Activated B cell treated with CpG ODN at 0.5 μM for 24 hours (primary cell): ENCODE measurements at places on chromosomes 4 and X. TPM values are rescaled to one million over a fixed set of nuclear protein-coding genes. Genes with fewer than 3 reads are reported as not detected.
A peak's percentile ranks its signal among the peaks of the same experiment; 100 is the strongest.

DNA sequence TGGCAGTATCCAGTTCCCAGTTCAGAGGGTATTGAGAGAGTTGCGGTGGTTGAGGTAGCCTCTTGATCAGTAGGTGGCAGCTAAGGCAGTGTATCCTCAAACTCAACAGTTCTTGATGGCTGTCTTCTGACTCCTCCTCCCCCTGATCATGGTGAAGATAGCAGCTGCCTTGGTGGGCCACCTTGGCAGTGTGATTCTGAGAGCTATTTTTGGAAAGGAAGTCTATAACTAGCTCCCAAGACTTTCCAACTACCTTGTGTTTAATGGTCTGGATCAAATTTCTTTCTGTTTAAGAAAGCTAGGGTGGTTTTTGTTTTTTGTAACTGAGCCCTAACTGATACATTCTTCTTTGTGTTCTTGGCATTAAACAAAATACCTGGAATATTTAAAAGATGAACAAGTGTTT lies 10.5 kb upstream of the TBC1D19 start:
- H3K27me3 ChIP-seq: peaks cover 5% of the 10 kb centered on the region
- H3K4me1 ChIP-seq: no peaks in the 10 kb centered on the region
- no peak overlapping the region for H3K27ac ChIP-seq
- H3K36me3 ChIP-seq: no peaks in the 10 kb centered on the region

DNA sequence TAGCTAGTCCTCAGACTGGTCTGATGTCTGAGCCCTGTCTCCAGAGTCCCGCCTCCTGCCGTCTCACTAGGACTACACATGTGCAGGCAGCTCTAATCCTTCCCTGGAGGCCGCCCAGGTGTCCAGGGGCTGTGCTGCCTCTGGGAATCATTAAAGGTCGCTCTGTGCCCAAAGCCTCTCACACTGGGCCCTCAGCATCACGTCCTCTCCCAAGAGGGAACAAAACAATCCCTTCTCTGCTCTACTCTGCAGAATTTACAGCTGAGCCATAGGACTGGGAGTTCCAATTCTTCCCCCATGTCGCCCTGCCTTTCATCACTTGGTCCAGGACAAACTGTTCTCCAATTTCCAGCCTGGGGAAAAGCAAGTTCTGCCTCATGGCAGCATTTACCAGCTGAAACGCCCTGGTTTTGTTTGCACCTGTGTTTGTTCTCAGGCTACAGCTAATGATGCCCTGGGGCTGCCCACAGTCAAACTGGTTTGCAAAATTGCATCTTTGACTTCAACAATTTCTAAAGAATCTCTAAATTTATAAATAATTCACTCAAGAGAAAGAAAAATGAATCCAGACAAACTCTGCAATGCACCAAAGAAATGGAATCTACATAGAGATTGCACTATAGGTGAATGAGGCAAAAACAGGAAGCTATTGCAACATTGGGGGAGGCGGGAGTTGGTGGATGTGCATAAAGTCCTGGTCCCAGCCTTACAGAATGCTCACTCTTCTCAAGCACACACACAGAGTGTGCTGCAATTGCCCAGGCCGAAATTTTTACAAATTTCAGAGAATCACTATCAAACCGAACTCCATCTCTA lies 7.2 kb upstream of the MRFAP1 start:
- H3K4me3 ChIP-seq: no peak overlapping the region
- no peak for DNase-seq
- no peaks in the 10 kb centered on the region for H3K27me3 ChIP-seq
- H3K36me3 ChIP-seq: no peaks in the 10 kb centered on the region
- H3K4me1 ChIP-seq: no peaks in the 10 kb centered on the region

GRCh38 chr4:88457307-88458103 lies 586 bp downstream of the HERC5 start:
- H3K4me1 ChIP-seq: peaks cover 17% of the 10 kb centered on the region
- no peak for DNase-seq
- H3K4me3 ChIP-seq: peak overlapping the region; percentile 100
- H3K27me3 ChIP-seq: no peaks in the 10 kb centered on the region

Gene BMPR1B
- not detected in 2 replicates for total RNA-seq

DNA sequence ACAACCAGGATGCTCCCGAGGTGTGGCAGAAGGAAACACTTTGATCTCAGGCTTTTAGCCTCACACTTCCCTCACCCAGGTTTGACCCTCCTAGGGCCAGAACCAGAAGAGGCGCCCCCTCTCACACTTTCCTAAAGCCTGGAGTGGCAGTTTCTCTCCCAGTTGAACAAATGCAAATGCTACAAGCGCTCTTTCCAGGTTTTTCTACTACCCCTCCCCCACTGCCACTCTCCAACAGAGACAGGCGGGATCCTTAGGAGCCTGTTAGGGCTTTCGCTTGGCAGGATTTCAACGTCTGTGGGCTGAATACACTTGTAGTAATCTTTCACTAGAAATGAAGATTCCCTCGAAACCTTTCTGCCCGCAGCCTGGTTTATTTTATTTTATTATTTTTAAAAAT lies 2.4 kb downstream of the TSC22D3 start:
- H3K27me3 ChIP-seq: no peaks in the 10 kb centered on the region
- no peak overlapping the region for H3K4me3 ChIP-seq
- H3K4me1 ChIP-seq: peaks cover 14% of the 10 kb centered on the region
- H3K36me3 ChIP-seq: no peaks in the 10 kb centered on the region
- H3K27ac ChIP-seq: no peak overlapping the region

DNA sequence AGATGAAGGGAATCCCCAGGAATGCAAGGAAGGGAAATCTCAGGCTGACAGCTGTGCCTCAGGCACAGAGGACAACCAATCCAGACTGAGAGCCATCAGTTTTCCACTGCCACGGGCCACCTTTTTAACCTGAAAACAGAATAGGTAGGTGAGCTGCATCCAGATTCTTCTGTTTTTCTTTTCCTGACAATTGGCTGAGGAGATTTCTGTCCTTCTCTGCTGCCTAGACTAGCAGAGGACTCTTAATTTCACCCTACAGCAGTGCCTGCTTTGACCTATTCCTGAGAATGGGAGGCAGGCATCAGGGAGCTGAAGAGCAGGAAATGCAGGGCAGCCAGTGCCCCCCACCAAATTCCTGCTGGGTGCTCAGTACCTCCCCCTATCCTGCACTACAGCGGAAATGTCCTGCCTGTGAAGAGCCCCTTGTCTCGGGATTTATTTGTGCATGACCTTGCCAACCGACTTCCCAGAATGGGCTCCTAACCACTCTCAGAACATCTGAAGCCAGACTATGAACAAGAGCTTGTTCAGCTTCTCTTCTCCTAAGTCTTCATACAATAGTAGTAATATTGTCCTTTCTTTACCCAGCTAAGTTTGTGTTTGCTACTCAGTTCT lies 65.1 kb downstream of the CASK start:
- H3K4me1 ChIP-seq: peaks cover 16% of the 10 kb centered on the region
- H3K36me3 ChIP-seq: peaks cover 2% of the 10 kb centered on the region
- H3K4me3 ChIP-seq: no peak overlapping the region

- H3K4me1 ChIP-seq: peaks cover 14% of the 10 kb centered on the region
- no peaks in the 10 kb centered on the region for H3K27me3 ChIP-seq
- peaks cover 3% of the 10 kb centered on the region for H3K36me3 ChIP-seq
- no peak overlapping the region for H3K4me3 ChIP-seq
- no peak for DNase-seq
These were observed 35.4 kb downstream of the FABP2 start for GRCh38 chr4:119286377-119287002.

Gene RNF175
- not detected in 2 replicates for total RNA-seq

DNA sequence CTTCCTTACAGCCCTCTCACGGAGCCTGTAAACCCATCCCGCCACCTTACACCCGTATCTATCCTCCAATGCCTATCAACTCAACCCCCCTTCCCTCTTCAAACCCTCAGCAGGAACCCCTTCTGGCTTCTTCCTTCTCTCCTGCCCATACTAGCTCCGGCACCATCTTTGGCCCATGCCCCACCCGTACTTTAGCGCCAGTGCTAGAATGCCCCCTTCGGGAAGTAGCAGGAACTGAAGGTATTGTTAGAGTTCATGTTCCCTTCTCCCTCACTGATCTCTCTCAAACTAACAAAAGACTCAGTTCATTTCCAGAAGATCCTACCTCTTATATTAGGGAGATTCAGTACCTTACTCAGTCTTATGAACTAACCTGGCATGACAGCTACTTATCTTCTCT lies 2.7 kb upstream of the UGT2B15 start:
- no peaks in the 10 kb centered on the region for H3K4me1 ChIP-seq
- no peaks in the 10 kb centered on the region for H3K27me3 ChIP-seq
- DNase-seq: no peak
- H3K27ac ChIP-seq: no peak overlapping the region

- no peak for DNase-seq
- H3K4me3 ChIP-seq: no peak overlapping the region
- H3K36me3 ChIP-seq: no peaks in the 10 kb centered on the region
- no peaks in the 10 kb centered on the region for H3K27me3 ChIP-seq
- no peaks in the 10 kb centered on the region for H3K4me1 ChIP-seq
- no peak overlapping the region for H3K27ac ChIP-seq
These were observed 379.5 kb upstream of the MAD2L1 start for GRCh38 chr4:120446051-120446567.

DNA sequence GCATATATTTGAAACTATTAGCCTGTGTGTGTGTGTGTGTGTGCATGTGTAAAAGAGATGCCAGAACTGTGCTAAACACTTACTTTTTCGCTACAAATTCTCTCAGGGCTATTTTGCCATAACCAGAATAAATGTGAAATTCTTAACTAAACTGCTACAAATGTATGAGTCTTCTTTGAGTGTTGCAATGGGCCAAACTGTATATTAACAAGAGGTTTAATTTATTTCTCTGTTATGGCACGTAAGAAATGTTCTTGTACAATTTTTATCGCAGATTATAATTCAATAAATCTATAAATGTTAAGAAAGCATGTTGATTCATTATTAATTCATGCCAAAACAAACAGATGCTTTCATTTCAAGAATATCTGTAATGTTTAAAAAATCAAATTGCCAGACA lies 454.5 kb upstream of the PCDH7 start:
- no peaks in the 10 kb centered on the region for H3K27me3 ChIP-seq
- no peaks in the 10 kb centered on the region for H3K36me3 ChIP-seq
- no peak for DNase-seq
- H3K4me3 ChIP-seq: no peak overlapping the region
- no peak overlapping the region for H3K27ac ChIP-seq

Gene SLC2A9
- total RNA-seq: 1.1 and 1.2 TPM in 2 replicates

- no peak overlapping the region for H3K27ac ChIP-seq
- no peak overlapping the region for H3K4me3 ChIP-seq
- no peak for DNase-seq
- H3K4me1 ChIP-seq: peaks cover 5% of the 10 kb centered on the region
- H3K36me3 ChIP-seq: no peaks in the 10 kb centered on the region
These were observed 74.6 kb upstream of the STOX2 start for GRCh38 chr4:183830438-183830985.

DNA sequence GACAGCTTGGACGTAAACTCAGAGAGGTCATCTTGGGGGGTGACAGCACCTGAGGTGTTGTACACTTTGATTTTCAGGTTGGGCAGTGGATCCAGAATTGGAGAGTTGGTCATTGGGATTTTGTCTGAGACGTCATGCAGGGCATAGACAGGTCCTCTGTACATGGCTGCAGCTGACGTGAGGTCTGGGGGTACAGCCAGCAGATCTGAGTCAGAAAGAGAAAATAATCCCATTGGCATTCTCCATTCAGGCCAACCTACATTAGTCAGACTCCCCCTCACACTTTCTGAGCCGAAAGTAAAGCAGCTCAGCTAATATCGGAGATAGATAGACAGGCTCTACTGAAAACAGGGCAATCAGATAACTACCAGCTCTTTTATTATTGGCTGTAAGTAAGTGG lies 329.7 kb downstream of the UNC5C start:
- H3K4me1 ChIP-seq: no peaks in the 10 kb centered on the region
- no peak overlapping the region for H3K4me3 ChIP-seq
- H3K27ac ChIP-seq: no peak overlapping the region
- H3K36me3 ChIP-seq: no peaks in the 10 kb centered on the region
- no peaks in the 10 kb centered on the region for H3K27me3 ChIP-seq

GRCh38 chrX:105975382-105975781 lies 63.1 kb downstream of the SERPINA7 start:
- no peak overlapping the region for H3K27ac ChIP-seq
- H3K36me3 ChIP-seq: no peaks in the 10 kb centered on the region
- H3K4me3 ChIP-seq: no peak overlapping the region
- no peaks in the 10 kb centered on the region for H3K4me1 ChIP-seq

GRCh38 chr4:111417521-111417920 lies 727.7 kb upstream of the FAM241A start:
- no peaks in the 10 kb centered on the region for H3K4me1 ChIP-seq
- H3K27ac ChIP-seq: no peak overlapping the region
- no peak overlapping the region for H3K4me3 ChIP-seq
- no peak for DNase-seq

GRCh38 chr4:76279462-76279861 lies 27.1 kb upstream of the STBD1 start:
- peaks cover 15% of the 10 kb centered on the region for H3K27me3 ChIP-seq
- no peak overlapping the region for H3K27ac ChIP-seq
- no peak for DNase-seq
- H3K4me3 ChIP-seq: no peak overlapping the region
- H3K4me1 ChIP-seq: no peaks in the 10 kb centered on the region

- no peaks in the 10 kb centered on the region for H3K27me3 ChIP-seq
- H3K27ac ChIP-seq: no peak overlapping the region
- peaks cover 6% of the 10 kb centered on the region for H3K4me1 ChIP-seq
- no peak for DNase-seq
- no peak overlapping the region for H3K4me3 ChIP-seq
These were observed 726.4 kb upstream of the MAGEB2 start for GRCh38 chrX:29488919-29489318.
